ENCODE measurements at places on chromosomes 7 and 10.

- DNase-seq, result no peak
Measured at GRCh38 chr7:27925573-27926201, 185.7 kb downstream of the TAX1BP1 start.

GRCh38 chr10:125628104-125629049 is 54.6 kb downstream of the TEX36 start:
- no peak for DNase-seq

DNA sequence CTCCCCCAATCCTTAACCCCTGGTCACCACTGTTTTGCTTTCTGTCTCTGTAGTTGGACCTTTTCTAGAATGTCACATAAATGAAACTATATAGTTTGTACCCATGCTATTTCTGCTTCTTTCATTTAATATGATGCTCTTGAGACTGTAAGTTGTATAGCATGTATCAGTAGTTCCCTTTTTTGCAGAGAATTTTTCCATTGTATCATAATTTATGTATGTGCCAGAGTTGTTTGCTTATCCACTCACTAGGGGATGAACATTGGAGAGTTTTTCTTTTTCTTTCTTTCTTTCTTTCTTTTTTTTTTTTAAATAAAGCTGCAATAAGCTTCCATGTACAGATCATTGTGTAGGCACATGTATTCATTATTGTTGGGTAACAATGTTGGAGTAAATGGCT is 544.8 kb downstream of the CNTNAP2 start:
- DNase-seq, result no peak

DNA sequence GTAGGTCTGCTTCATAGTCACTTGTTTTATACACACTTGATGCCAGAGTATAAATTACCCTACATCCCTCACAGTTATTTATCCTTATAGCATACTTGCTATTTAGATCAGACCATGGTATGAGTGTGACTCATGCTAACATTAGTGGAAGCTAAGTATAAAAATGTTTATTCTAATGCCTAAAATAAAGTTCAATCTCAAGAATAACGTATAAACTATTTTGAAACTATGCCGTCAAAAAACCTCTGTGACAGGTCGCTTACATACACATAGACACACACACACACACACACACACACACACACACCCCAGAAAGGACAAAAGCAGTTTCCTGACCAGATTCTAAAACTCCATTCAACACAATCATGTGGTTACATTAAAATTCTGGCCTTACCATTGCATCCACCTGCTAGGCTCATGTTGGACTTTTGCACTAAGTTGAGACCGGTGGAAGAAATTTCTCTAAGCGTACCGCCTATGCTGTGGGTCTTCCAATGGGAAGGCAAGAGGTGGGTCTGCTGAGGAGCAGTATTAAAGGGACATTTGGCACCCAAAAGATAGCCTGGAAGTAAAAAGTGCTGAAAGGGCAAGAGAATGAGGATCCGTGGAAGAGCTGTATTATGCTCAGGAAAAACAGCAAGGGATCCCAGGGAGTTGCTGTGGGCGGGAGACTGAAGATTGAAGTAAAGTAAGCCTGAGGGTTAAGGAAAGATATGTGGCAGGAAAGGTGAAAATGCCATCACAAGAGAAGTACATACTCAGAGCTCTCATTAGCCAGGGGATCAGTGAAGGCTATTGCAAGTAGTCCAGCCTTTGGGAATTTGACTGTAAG is 5.0 kb downstream of the FOXP2 start:
- DNase-seq, result no peak

GRCh38 chr10:95758351-95759025 is 2.5 kb downstream of the ENTPD1 start:
- DNase-seq, result no peak

DNA sequence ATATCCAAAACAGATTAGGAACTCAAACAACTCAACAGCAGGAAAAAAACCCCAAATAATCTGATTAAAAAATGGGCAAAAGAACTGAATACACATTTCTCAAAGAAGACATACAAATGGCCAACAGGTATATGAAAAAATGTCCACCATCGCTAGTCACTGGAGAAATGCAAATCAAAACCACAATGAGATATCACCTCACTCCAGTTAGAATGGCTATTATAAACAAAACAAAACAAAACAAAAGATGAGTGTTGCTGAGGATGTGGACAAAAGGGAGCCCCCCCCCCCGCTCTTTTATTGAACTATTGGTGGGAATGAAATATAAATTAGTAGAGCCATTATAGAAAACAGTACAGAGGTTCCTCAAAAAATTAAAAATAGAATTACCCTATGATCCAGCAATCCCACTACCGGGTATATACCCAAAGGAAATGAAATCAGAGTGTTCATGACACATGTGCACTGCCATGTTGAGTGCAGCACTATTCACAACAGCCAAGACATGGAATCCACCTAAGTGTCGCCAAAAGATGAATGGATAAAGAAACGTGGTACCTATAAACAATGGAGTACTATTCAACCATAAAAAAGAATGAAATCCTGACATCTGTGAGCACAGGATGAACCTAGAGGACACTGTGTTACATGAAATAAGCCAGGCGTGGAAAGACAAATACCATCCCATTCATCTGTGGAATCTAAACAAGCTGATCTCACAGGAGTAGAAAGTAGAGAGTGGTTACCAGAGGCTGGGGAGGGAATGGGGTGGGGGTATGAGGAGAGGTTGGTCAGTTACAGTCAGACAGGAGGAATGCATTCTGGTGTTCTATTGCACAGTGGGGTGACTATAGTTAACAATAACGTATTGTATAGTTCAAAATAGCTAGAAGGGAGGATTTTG is 78.1 kb upstream of the RHEB start:
- DNase-seq, result peak; percentile 92

GRCh38 chr10:48609441-48609840 is 4.6 kb upstream of the ARHGAP22 start:
- no peak for DNase-seq

GRCh38 chr10:129099992-129100391 is 367.0 kb upstream of the MGMT start:
- no peak for DNase-seq
